ENCODE measurements at places on chromosomes 1 and 21.

GRCh38 chr1:228445843-228446650 lies 29.4 kb upstream of the TRIM17 start:
- no peak for DNase-seq

DNA sequence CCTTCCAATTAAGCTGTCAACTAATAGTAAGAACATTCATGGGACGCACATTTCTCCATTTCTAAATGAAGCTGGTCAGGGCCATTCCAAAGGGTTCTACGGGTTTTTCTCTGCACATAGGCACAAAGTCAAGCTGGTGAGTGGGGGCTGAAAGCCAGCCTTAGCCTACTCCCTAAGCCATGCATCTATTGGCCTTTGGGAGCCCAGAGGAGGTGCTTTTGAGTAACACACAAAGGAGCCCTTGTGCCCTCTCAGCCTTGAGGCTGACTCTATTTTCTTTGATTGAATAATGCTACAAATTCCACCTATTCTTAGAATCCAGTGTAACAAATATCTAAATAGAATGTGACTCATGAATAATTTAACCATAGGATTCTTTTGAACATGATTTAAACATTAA lies 73.6 kb downstream of the RGS13 start:
- no peak for DNase-seq

GRCh38 chr1:22127731-22128130 lies 15.2 kb downstream of the WNT4 start:
- DNase-seq, result no peak

GRCh38 chr21:35252831-35253230 lies 203.7 kb upstream of the RUNX1 start:
- no peak for DNase-seq

DNA sequence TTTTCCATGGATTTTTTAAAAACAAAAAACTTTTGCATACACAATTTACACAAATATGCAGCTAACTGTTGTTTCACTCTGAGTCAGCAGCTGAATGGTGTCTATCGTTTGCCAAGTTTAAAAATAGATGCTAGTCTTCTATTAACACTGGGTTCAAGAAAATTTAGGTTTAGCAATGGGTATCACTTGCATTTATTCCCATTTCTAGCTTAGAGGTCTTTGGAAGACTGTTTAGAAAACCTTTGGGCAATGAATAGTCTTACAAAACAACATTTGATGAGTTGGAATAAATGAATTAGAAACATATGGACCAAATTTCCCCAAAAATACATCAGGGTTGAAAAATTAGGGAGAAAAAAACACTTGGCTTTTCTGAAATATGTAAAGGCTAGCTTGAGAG lies 165.8 kb downstream of the LYPLAL1 start:
- DNase-seq, result no peak

DNA sequence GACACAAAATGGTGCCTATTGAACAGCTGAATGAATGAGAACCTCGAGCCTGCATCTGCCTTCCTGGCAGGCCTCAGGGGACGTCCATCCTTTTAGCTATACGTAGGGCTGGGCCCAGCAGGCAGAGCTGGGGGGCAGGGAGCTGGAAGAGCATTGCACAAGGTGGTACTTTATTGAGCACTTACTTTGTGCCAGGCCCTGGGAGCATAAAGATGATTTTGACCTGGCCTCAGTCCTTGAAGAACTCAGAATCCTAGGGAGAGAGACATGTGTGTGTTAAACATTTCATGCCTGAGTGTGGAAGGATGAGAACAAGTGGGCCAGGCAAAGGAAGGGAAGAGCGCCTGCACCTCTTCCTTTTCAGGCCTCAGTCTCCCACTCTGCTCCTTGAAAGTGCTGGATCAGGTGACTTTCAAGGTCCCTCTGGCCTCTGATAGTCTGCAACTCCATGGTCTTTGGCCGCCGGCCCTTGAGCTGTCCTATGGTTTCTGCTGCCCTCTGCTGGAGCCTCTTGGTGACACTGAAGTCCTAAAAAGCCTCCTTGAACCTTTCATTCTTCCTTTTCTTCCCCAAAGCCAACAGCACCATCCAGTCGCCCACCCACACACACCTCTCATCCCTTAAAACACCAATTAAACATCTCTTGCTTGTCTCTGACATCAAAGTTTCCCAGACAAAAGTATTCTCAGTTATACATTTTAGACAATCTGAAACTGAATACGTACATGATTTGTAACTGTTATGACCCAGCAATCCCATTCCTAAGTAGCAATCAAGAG lies 3.5 kb upstream of the PEAR1 start:
- DNase-seq, result no peak

GRCh38 chr1:65009176-65009575 lies 42.8 kb upstream of the JAK1 start:
- DNase-seq, result no peak

GRCh38 chr1:242187171-242187570 lies 188.3 kb upstream of the MAP1LC3C start:
- DNase-seq, result no peak

DNA sequence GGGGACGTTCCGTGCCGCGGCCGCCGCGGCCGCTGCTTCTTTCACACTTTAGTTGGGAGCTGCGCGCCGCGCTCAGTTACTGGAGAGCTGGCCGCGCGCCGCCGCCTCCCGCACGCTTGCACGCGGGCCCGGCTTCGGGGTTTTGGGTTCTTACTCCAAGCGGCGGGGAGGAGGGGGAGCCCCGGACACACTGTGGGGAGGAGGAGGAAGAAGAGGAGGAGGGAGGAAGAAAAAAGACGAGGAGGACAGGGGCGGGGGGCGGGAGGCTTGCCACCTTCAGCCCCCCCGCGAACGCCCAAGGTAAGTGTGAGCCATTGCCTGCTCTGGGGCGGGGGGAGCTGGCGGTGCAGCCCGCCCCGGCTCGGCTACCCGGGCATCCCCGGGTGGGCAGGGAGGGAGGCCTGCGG lies 243 bp downstream of the C1orf21 start:
- no peak for DNase-seq

DNA sequence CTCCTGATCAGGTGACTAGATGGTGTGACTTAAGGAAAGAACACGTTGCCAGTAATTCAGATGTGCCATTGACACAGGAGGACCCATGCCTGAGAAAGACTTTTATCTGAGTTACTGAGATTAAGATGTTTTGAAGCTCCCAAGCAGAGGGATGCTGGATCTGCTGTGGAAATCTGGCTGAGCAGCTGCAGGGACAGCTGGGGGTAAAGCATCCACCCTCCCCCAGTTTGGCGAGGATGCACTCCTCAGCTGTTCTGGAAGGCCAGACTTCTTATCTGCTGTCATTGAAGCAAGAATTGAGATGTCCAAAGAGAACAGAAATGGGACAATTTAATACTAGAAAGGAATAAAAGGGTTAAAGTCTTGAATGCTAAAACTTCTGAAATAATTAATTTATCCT lies 25.7 kb downstream of the TTC3 start:
- no peak for DNase-seq

- DNase-seq, result no peak
Observed at GRCh38 chr1:51671527-51672325, 54.8 kb downstream of the OSBPL9 start.

GRCh38 chr1:54488779-54489626 lies 59.0 kb upstream of the ACOT11 start:
- peak; percentile 52 for DNase-seq

- DNase-seq, result no peak
Observed at GRCh38 chr21:44872649-44873355, 688 bp downstream of the PTTG1IP start.

DNA sequence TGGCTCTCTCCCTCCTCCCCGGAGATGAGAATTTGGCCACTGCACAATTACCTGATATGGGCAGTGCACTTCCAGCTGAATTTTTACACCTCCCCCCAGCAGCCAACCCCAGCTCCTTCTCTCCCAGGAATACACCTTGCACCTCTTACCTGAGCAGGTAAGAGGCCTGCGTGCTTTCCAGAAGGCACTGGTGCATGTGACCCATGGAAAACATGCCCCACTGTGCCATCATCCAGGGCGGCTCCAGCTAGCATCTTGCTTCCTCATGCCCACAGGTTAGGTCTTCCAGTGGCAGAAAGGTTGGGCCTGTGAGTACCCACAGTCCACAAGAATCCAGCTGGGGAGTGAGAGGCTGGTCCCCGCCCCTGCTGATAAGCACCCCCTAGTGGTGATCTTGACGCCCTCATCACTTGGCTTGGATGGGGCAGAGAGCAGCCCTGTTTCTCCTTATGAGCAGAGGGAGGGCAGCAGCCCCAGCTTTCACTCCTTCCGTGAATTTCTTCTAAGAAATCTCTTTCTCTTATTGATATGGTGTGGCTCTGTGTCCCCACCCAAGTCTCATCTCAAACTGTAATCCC lies 57.8 kb downstream of the EDARADD start:
- DNase-seq, result no peak

- DNase-seq, result no peak
Observed at GRCh38 chr1:1085171-1085841, 11.2 kb upstream of the RNF223 start.

DNA sequence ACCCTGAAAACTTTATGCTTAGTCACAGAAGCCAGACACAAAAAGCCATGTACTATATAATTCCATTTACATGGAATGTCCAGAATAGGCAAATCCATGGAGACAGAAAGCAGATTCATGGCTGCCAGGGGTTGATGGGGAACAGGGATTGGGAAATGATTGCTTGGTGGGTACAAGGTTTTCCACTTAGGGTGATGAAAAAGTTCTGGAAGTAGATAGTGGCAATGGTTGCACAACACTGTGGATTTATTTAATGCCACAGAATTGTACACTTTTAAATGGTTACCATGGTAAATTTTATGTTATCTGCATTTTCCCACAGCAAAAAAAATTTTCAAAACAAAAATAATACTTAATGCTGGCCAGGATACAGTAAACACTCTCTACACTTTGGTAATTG lies 40.6 kb downstream of the ENAH start:
- DNase-seq, result no peak

DNA sequence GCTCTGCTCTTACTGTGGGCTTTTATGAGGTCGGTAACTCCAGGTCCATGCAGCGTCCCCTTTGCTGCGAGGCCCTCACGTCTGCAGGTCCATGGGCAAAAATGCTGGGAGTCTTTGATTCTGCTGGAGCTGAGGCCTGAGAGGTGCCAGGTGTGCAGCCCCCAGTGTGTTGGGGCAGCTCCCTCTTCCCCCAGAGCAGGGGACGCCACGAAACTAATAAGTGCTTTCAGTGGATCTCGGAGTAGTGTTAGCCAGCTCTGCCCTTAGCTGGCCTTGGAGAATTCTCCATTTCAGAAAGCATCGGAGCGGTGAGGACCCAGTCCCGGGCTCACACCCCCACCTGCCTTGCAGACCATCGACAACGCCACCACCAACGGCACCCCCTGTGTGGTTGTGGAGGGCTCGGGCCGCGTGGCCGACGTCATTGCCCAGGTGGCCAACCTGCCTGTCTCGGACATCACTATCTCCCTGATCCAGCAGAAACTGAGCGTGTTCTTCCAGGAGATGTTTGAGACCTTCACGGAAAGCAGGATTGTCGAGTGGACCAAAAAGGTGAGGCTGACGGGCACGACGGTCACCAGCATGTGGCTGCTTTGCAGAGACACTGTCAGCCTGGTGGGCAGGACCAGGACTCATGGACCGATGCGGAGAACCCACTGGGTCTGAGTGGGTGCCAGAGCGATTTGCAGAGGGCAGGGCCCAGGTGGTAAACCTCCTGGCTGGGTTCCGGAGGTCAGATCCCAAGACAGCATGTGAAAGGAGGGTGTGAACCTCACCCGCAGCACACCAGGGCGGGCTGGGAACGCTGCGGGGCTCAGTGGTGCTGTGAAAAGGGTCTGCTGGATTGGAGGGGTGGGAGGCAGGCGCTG lies 25.5 kb downstream of the TRPM2 start:
- no peak for DNase-seq

DNA sequence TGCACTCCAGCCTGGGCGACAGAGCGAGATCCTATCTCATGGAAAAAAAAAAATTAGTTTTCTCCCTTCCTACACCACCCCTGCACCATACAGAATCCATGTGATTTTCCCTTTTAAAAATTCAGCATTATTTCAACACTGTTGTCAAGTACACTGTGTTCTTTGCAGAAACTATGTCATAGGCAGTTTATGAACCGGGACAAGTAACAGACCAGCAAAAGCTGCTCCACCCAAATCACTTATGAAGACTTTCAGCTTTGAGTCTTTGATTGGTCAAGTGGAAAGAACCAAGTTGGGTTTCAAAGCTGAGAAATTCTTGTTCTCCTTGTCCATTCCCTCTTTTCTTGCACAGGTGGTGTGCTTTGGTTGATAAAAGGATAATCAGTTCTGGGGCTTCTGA lies 173.0 kb downstream of the CDC7 start:
- no peak for DNase-seq

DNA sequence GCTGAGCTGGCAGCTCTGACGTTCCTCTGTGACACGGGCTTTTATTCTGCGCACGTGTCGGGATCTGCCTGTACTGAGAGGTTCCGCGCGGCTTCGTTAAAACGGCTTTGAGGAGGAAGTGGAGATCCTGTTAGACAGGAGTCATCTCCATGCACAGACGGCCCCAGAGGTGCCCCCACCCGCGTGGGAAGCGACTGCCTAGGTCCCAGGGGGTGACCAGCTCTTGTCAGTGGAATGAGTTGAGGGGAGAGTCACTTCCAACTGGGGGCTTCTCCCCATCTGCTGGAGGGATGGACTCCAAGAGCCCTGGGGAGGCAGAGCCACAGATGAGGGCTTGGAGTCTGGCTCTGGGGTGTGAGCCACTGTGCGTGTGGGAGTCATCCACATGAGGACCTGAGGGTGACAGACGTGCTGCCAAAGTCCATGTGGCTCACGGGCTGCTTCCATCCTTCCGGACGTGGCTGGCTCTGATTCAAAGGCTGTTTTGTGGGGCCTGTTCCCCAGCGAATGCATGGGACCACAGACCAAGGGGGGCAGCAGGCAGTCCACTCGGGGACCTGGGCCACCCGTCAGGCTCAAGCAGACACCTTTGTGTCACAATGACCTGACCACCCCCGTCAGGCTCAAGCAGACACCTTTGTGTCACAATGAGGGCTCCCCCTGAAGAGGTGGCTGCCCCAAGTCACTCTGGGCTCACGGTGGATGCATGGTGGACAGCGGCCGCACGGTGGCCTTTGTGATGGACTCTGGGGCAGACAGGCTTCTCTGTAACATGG lies 26.8 kb downstream of the PTTG1IP start:
- no peak for DNase-seq

DNA sequence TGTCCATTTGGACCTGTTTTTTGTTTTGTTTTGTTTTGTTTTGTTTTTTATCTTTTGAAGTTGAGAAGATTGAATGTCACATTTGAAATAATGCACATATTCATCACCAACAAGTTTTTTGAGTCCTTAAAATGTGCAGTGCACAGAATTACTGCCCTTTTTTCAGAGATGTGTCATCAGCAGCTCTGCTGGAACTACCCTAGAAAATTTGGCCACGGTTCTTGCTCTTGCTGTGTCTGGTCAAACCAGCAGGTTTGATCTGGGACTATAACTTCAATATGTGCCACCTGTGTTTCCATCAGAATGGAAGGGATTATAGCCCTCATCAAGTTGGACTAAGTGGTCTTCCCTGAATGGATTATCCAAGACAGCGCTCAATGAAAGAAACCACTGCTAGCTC lies 24.1 kb upstream of the CNN3 start:
- DNase-seq, result no peak

Measured in stimulated activated CD8-positive, alpha-beta memory T cell treated with anti-CD3 and anti-CD28 coated beads, Interleukin-12 subunit alpha, Interleukin-12 subunit beta, amount 100 ng/mL, for 4 hours (primary cell).